ENCODE measurements at places on chromosomes 11 and 22.

GRCh38 chr11:110929129-110929528 is 216.9 kb upstream of the ARHGAP20 start:
- no peak for DNase-seq

DNA sequence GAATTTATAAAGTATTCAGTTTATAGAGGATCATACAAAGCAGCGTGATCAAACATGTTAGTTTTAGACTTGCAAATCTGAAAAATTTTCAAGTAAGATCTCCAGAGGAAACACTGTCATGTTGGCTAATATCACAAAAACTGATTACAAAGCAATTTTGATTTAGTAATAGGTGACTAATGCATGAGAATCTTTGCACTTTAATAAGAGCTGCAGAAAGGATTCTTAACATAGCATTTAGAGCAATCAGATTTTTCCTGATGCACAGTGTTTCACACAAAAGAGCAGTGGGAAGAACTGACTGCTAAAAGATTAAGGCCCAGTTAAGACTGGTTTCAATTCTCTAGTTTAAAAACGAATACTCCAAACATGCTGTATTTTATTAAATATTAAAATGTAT is 321.2 kb downstream of the GUCY1A2 start:
- peak; percentile 58 for DNase-seq

DNA sequence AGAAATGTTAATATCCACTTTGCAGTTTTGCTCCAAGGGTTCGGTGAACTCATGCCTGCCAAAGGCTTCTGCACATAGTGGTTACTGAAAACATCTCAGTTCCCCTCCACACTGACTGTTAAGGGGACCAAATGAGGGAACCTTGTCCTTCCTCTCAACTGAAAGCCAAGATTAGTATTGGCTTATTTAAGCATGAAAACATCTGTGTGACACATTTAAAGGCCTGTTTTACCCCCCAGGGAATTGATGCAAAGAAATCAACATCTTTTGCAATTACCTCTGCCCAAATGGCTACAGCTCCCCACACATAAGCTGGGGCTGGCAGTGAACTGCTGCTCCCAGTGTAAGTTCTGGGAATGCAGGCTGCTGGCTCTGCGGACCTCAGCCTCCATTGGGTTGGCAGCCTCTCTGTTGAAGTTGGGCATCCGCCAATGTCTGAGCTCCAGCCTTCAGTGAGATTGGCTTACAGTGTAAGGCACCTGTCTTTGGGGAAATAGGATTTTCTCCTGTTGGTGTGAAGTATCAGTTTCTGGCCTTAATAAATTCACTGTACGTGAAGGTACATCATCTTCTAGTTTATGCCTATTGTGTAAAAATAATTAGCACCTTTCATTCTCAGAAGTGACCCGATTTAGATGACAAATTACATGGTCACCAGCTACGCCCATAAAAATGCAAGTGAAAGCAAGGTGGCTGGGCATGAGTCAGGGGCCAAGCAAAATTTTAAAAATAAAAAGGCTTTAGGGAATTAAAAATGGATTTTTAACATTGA is 213.4 kb upstream of the SYN3 start:
- peak; percentile 2 for DNase-seq

- no peak for DNase-seq
Observed at GRCh38 chr22:25353516-25354445, 134.3 kb downstream of the CRYBB2 start.

DNA sequence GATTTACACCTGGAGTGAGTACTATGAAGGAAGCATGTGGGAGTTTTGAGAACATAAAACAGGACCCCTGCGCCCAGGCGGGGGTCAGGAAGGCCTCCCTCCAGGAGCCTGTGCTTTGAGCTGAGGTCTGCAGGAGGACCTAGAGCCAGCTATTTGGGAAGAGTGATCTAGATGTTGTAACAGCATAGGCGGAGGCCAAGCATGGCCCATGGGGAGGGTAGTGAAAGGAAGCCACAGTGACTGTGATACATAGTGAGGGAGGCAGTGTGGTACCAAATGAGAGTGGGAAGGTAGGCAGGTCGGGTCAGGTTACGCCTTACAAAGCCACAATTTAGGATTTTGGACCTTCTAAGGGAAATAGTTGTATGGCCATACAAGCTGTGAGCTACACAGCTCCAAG is 147.5 kb downstream of the PARVA start:
- no peak for DNase-seq

GRCh38 chr11:120511116-120511819 is at the start of gene GRIK4:
GRIK4 (plus strand) TSS chr11:120511748; CDS start chr11:120660319, 148,571 bp downstream.
- DNase-seq = peak; percentile 65

DNA sequence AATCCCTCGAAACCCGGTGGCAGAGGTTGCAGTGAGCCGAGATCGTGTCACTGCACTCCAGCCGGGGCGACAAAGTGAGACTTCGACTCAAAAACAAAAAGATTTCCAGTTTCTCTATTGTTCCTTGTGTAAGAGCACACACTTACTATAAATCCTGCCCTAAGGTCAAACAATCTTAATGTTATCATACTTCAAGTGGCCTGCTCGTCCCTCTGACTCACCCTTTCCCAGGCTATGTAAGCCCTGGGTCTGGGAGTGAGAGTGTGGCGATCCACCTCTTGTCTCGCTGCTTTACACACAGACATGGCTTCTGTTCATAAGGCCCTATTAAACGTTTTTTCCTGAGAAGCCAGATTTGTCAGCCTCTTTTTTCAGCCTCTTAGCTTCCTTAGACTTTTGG is 24.4 kb upstream of the A4GALT start:
- no peak for DNase-seq

DNA sequence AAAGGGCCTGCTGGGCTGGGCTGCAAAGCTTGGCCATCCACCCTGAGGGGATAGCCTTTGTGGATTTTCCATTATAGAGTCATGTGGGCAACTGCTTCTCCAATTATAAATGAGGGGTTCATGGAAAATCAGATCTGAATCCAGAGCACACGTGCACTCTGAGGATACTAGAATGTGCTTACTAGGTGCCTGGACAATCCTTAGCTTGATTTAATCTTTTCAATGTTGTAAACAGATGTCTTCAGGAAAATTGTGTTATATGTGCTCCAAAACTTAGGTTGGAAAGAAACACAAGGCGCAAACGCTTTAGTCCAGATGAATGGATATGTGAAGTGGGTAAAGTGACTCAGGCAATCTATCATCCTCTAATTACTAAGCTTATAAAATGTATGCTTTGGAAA is 92.0 kb downstream of the SLC17A6 start:
- no peak for DNase-seq

GRCh38 chr11:116895048-116895757 is 57.8 kb upstream of the APOA1 start:
- DNase-seq = no peak

GRCh38 chr11:88305430-88305829 is 32.1 kb downstream of the CTSC start:
- no peak for DNase-seq

GRCh38 chr11:69554849-69555248 is 73.4 kb downstream of the LINC01488 start:
- no peak for DNase-seq

- DNase-seq = peak; percentile 79
Observed at GRCh38 chr11:63845303-63845702, 6.4 kb downstream of the MARK2 start.

DNA sequence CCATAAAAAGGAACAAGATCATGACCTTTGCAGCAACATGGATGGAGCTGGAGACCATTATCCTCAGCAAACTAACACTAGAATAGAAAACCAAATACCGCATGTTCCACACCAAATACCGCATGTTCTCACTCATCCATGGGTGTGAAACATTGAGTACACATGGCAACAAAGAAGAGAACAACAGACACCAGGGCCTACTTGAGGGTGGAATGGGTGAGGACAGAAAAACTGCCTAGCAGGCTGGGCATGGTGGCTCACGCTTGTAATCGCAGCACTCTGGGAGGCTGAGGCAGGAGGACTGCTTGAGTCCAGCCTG is 12.3 kb downstream of the EHD1 start:
- no peak for DNase-seq

DNA sequence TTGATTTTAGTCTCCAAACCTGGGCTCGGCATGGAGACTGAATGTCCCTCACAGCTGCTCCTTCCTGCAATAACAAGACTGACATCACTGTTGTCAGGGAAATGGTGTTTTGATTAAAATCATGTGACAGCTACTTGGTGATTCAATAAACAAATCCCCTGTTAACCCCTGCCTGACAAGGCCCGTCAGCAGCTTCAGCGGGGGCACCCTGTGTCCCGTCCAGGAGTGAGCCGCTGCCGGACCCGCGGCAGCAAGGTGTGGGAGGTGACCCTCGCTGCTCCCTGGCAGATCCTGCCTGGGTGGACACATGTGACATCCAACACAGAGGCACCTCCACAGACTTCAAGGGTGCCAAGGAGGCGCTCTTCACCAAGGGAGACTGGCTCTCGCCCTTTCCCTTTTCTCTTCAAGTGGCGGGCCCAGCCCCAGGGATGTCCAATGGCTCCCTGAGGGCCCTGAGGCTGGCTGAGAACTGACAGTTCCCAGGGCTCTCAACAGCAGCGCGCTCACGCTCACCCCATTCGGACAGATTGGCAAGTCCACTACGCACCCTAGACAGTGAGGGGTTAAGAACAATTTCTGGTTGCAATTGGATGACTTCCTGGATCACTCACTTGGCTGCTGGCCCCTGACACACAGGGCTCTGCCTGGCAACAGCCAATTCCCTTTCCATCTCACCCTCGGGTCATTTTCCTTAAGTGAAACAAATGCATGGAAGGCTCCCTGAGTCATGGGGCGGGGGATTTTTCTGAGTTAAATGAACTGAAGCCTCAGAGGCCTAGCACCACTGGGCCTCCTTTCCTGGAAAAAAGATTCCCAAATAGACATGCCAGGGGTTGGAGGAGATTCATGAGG is 30.7 kb downstream of the PPP2R1B start:
- DNase-seq = peak; percentile 98

DNA sequence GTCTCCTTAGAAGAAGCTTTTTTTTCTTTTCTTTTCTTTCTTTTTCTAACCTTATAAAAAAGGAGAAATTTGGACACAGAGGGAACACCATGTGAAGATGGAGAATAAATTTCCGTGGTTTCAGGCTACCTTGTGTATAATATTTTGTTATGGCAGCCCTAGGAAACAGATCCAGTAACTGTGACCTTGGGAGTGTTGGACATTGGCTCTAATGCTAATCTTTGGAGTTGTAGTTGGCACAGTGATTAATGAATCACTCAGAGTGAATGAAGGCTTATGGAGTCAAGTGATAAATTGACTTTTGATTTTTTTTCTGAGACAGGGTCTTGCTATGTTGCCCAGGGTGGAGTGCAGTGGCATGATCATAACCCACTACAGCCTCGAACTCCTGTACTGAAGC is 15.5 kb upstream of the PHOX2A start:
- DNase-seq = no peak

DNA sequence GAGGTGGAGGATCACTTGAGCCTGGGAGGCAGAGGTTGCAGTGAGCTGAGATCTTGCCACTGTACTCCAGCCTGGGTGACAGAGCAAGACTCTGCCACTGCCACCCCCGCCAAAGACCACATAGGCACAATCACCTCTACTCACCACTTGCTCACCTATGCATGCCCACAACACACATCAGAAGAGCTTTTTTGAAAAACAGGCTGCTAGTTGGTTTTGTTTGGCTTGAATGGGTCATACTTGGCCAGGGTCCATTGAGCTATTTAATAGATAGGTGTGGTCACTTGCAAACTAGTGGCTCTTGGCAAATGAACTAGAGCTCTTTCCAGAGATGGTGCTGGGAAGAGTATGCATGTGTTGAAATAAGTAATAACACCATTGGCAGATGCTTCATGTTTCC is 80.1 kb downstream of the EMSY start:
- DNase-seq = no peak

- DNase-seq = no peak
Observed at GRCh38 chr11:132093536-132094259, 723.3 kb downstream of the NTM start.

- DNase-seq = no peak
Observed at GRCh38 chr11:118565051-118565450, 680 bp downstream of the IFT46 start.

DNA sequence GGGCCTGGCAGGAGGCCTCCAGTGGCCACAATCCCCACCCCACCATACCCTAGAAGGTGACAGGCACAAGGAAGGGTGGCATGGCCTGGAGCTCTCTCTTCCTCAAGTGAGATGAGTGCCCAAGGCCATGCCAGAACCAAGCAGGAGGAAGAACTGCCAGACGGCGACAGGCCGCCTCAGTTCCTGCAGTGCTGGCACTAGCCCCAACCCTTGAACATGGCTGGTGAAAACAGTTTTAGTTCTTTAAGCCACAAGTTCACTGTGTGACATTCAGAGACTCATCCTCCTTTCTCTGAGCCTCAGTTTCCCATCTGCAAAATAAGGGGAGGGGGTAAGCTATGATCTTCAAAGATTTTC is 9.8 kb downstream of the CHRDL2 start:
- DNase-seq = no peak

GRCh38 chr11:32006799-32007388 is 84.0 kb upstream of the RCN1 start:
- peak; percentile 48 for DNase-seq

DNA sequence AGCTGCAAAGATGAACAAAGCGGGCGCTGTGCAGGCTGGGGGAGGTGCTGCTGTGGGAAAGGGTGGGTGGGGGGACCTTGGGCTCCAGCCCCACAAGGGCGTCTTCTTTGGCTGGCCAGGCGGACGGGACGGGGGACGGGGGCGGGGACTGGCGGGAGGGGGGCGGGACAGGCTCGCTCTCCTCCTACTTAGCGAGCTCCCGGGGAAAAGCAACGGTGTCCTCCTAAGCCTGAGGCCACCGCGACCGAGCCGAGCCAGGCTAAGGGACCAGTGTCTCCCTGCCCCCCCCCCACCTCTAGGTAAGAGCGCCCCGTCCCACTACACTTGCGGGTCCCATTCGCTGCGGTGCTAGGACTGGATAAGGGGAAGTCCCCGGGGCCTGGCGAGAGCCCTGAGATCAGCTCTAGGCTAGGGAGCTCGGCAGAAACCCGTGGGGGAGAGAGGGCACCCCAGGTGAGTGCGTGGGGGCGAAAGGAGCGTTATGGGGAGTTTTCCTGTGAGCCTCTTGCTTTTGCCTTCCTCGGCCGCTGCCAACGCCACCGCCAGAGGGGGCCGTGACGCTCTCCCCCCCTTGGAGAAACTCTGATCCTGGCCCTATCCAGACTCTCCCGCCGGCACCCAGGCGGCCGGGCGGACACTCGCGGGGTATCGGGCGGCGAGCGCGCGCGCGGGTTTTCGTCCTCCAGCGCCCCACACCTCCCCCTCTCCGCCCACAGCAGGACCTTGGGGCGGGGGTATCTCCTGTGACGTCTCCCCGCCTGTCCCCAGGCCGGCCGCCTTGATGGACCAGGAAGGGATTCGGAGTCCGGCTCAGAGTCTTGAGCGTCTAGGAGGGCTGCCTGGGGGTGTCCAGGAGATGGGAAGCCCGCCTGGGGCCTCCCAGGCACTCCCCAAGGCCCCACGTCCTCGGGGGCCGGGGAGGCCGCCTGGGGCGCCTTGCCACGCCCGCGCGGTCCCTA is at the start of gene PHLDB1:
TSS of gene PHLDB1 (plus strand) at position 215 of the 959 bp plus-strand sequence. CDS start 6,222 bp downstream, outside the sequence.
- peak; percentile 62 for DNase-seq

GRCh38 chr22:45516923-45517675 is 14.4 kb downstream of the FBLN1 start:
- DNase-seq = no peak
